Activated T-helper 1 cell treated with anti-CD3 and anti-CD28 coated beads, Interleukin-2, amount 50 U/mL, for 16 hours (primary cell): ENCODE measurements at places on chromosomes 7 and 10.

GRCh38 chr10:78542141-78542489 lies 508.5 kb downstream of the RPS24 start:
- no peak for DNase-seq

GRCh38 chr7:30306976-30307375 lies 22.6 kb downstream of the ZNRF2 start:
- DNase-seq, result no peak

GRCh38 chr7:93890464-93891068 lies at the start of gene TFPI2:
TSS of gene TFPI2 (minus strand) at chr7:93890753. CDS start at chr7:93890678, 75 bp downstream.
- no peak for DNase-seq

GRCh38 chr7:149773446-149774236 lies at the start of gene ZNF467:
TSS of gene ZNF467 (minus strand) at chr7:149773588. CDS start at chr7:149771032, 2,556 bp downstream.
- peak; percentile 38 for DNase-seq

DNA sequence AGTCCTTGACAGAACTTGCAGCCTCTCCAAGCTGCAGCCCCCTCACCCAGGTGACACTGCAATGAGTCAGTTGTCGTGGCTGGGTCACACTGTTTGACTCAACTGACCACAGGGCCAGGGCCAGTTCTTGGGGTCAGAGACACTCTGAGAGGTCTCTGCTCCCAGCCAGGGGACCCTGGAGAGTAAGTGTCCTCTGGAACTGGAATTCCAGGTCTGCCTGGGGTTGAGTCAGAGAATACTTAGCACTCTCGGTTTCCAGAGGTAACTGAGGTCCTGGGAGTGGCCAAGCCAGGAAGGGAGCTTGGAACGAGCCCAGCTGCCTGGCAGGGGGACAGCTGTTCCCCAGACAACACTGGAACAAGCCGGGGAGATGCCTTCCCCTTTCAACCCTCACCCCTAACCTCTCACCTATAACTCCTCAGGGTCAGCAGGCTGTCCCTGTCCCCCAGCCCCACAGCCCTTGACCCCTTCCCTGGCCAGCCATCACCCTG lies 2.2 kb upstream of the MYL10 start:
- DNase-seq, result no peak

DNA sequence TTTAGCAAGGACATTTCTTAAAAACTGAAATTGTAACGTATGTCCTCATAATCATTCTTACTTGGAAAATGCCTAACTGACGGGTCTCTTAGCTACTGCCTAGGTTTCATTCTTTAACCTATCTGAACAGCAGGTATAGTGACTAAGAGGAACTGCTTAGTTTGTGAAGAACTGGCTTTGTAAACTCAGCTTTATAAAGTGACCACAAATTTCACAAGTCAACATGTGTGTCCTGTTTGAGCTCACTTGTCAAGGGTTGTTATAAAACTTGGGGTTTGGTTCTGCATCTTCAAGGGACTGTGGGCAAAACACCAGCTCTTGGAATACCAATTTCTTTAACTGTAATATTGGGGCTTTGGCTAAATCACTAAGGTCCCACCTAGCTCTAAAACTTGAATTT lies 32.2 kb downstream of the MRPS33 start:
- no peak for DNase-seq

DNA sequence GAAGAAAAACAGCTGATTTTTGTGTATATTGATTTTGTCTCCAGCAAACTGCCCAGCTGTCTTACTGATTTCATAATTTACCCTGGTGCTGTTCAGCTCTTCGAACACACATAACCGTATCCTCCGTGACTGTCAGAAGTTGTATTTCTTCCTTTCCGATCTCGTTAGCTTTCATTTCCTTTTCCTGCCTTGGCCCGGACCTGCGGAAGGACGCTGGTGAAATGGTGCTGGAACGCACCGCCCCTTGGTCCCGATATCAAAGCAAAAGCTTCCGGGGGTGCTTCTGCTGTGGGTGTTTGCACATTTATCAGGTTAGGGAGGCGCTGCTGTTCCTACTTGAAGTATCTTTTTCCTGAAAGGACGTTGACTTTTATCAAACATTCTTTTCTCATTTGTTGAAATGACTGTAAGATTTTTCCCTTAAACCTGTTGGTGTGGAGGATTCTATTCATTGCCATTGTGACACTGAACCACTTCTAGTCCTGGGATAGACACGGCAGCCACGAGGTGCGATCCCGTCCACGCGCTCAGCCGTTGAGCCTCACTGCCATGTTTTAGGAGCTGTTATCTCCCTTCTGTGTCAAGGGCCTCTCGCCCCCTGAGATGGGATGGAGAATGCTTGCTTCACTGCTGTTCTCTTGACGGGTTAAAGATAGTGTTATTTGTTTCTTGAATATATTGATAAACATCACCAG lies 72.6 kb downstream of the FOXL3 start:
- no peak for DNase-seq

- DNase-seq, result no peak
These were observed 790 bp downstream of the ADAM22 start for GRCh38 chr7:87934699-87935383.

DNA sequence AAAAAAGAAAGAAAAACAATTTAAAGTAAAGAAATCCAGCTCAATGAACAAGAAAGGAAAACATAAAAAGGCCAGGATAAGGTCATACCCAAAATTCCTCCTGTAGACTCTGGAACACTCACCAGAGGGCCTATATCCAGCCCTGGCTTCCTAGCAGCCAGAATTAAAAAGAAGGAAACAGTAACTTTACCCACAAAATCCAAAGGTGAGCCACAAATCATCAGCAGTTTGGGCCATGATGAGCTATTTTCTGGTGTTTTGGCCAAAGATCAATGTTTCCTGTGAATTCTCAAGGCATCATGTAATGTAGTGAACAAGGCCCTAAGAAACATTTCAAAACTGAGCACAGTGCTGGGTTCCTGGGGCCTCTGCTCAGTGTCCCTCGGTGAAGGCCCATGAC lies 87.8 kb downstream of the LARP4B start:
- no peak for DNase-seq

GRCh38 chr7:42090806-42091205 lies 146.2 kb downstream of the GLI3 start:
- no peak for DNase-seq

DNA sequence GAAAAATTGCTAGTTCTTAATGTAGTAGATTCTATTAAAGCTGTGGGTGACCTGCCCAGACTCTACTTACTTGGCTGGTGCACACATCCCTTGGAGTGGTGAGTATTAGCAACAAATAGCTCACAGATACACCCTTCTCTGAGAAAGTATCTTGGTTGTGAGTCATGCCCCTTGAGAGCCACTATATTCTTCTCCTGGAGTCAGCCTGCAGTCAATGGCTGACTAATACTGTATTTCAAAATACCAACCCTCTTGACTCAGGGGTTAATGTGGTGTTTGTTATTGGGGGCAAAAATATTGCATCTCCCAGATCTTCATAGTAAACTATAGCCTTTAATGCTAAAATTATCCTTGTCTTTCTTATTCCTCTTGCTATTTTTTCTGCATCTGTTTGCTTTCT lies 354.9 kb downstream of the BMPER start:
- DNase-seq, result no peak

- no peak for DNase-seq
These were observed 289.0 kb downstream of the TWIST1 start for GRCh38 chr7:18828260-18828993.
